ENCODE measurements at places on chromosomes 12 and 14.

DNA sequence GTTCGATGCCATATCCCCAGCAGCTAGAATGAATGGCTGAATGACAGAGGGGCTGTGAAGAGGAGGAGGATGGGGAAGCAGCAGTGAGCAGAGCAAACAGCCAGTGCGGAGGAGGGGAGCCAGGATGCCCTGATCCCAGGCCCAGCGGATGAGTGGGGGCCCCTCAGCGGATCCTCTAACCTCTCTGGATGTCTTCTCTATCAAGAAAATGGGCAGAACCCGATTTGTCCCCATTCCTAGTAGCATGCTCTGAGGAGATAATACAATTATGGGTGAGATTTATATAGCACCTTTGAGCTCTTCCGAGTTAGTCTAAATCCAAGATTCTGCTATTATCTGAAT lies 30.0 kb upstream of the RPLP0 start:
- no peak for DNase-seq

- DNase-seq = no peak
Measured at GRCh38 chr12:28021704-28022103, 49.2 kb upstream of the PTHLH start.

DNA sequence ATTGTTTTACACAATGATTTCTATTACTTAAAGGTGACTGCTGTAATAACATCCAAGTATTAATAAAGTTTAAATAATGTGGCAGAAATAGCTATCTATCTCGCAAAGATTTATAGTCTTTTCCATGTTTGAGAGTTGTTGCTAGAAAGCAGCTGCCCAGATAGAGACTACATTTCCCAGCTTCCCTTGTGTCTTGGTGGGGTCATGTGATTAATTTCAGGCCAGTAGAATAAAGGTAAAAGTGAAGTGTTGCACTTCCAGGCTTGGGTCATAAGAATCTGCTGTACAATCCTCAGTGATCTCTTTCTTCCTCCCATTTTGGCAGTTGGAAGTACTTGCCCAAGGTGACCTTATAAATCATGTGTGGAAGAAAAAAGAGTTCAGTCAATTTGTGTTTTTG lies 449.7 kb upstream of the USP15 start:
- DNase-seq = no peak

- no peak for DNase-seq
Measured at GRCh38 chr12:119627019-119627643, 33.6 kb downstream of the TMEM233 start.

GRCh38 chr12:66851134-66851533 lies 172.3 kb upstream of the GRIP1 start:
- DNase-seq = no peak
